HuH-7 (cell line): ENCODE measurements at places on chromosomes 12 and 14.

- DNase-seq = no peak
These were observed 399.8 kb downstream of the RGS6 start for GRCh38 chr14:72332046-72332445.

DNA sequence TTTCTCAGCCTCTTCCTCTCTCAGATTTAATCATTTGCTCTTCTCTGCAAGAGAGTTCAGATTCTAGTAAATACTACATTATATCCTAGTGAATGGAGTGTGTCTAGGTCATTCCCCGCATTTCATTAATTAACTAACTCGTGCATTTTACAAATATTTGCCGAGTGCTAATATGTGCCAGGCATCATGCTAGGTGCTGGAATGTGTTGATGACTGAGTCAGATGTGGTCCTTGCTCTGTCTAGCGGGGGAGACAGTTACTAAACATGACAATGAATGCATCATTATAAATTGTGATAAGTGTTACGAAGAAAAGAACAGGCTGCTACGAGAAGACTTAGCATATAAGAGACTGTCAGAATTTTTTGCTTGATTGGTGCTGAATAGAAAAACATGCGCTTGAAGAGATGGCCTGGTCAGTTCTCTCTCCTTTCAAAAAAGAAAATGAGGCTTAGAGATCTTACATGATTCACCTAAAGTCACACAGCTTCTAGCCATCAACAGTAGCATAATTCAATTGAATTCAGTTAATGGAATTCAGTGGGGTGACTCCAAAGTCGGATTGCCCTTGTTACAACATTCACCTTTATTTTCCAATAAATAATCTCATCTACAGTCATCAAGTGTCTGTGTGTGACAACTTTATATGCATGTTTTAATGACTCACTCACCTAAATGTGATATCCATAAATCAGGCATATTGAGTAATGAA lies 48.7 kb upstream of the MAX start:
- no peak for DNase-seq

DNA sequence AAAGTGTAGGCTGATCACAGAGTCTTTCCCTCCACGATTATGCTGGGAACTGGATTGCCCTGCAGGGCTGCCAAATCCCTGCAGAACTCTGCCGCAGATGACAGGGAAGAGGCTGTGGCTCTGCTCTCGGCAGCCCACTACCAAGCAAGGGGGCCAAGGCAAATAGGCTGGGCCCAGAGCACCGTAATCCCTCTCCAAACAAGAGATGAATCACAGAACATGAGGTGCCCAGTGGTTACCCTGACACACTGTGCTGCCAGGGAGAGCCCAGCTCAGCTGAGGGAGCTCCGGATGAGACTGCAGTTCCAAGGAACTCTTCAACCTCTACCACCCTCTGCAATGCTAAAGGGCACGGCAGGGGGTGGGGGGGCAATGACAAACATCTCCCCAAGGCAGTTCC lies 33.9 kb downstream of the STON2 start:
- DNase-seq = no peak

GRCh38 chr14:106605548-106606448 lies 1079.4 kb downstream of the TMEM121 start:
- no peak for DNase-seq

DNA sequence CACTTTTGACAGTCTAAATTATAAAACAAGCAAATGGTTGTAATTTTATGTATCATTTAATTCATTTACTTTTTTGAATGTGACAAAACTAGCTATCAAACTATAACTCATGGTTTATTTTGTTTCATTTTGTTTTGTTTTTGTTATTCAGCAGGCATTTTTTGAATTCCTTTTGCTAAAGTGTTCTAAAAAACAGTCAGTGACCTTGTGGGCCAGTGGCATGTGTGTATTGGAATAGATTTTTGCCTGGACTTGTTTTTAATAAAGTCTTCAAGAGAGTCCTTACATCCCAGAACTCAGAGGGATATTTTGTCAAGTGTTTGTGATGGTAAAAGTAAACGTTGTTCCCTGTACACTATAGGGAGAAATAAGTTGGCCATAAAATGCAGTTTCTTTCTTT lies 369.7 kb upstream of the SYT1 start:
- DNase-seq = no peak

GRCh38 chr14:54207476-54208462 lies 189.0 kb upstream of the CDKN3 start:
- DNase-seq = no peak

GRCh38 chr12:47318963-47319362 lies 239.2 kb upstream of the AMIGO2 start:
- DNase-seq = no peak

DNA sequence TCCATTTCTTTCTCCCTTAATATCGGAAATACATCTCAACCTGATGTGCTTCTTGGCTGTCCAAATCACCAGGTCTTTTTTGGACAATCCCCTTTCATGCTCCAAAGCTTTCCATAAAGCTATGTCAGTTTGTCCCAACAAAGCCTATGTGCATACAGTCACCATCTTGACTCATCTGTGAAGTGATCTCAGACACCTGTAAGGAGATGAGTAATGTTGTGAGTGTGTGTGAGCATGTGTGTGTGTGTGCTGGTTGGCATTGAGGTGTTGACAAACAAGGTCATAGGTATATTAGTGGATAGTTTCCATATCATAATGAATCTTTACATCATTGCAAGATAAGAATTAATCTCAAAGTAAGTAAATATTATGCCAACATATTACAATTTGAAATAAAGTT lies 1243.3 kb upstream of the SEL1L start:
- DNase-seq = no peak

DNA sequence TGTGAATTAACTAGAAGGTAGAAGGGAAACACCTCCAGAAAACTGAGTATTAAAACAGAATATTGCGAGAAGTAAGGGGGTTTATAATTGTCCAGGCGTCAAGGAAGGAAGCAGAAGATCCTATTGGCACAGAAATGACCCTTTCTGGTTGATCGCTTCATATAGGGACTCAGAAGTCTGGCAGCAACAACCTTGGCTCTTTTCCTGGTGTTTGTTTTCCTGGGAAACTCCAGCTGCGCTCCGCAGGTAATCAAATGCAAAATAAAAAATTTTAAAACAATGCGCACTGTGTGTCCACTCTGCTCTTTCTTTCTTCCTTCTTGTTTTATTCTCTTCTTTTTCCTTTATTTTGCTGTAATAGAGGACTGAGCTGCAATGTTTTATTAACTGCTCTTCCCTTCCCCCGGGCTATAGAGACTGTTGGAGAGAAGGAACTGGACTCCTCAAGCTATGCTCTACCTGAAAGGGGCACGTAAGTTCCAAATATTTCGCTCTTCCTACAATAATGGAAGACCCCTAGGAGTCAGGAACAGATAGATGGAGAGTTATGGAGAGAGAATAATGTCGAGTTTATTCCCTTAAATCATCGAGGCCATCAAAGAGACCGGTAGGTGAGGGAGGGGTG lies 737 bp downstream of the SPX start:
- no peak for DNase-seq

DNA sequence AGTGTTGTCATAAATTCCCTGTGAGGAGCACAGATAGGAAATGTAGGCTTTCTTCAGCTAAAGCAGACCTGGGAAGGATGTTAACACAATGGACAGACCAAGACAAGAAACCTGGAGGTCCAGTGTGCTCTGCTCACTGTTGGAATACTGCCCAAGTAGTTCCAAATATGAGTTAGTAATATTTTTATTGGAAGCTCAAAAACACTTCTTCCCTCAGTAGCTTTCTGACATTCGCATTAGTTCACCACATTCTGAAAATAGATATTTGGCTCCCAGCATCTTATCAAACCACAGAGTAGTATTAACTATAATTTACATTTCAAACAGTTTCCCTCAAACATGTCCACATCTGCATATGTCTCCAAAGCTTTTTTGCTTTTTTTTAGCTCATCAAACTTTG lies 74.8 kb upstream of the PYGL start:
- DNase-seq = no peak

- no peak for DNase-seq
These were observed 7.5 kb upstream of the CISTR start for GRCh38 chr12:53759261-53759660.

DNA sequence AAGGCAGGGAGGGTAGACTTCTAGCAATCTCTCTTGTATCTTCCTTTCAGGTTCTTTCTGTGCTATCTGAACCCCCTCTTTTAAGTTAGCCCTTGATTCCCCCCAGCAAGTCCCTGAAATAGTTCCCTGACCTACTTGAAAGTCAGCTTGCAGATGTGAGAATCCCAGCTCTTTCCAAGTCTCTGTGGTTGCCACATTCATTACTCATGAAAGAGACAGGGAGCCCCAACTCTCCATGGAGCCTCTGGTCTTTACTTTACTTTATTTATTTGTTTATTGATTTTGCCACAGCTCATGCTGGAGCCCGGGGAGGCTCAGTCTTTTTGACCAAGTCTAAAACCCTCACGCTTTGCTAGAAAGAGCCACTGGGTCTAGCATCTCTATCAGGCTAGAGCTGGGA lies 193.6 kb upstream of the FAR2 start:
- DNase-seq = no peak

DNA sequence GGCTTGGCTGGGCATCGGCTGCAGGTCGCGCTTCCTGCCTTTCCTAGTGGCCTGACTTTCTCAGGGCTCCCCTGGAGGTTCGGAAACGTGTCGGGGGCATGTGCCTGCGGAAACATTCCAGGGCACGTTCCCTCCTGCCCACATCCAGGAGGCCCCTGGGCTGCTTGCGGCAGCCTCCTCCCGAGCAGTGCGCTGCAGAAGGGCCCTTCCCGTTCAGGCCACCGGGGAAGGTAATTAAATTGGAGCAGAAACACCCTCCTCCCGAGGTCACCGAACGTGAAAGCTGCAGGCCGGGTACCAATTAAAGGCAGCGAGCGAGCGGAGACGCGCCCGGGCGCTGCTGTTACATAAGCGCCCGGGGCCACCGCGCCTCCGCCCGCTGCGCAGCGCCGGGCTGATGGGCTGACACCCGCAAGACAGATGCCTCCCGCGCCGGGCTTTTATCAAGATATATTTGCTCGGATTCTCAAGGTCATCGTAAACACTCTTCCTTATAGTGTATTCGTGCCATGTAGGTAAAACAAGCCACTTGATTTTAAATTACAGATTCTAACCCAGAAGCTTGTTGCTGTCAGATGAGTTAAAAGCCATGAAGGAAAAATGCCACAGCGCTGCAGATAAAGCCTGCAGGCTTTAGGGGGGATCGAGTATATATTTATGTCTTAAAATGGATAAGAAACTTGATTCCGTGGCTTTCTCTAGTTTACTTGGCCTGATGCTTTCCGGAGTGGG lies 31.4 kb downstream of the SSPN start:
- no peak for DNase-seq

GRCh38 chr12:122860854-122861586 lies 25.8 kb downstream of the HIP1R start:
- DNase-seq = no peak

- DNase-seq = no peak
These were observed 88.7 kb upstream of the RAP1B start for GRCh38 chr12:68521848-68522502.

DNA sequence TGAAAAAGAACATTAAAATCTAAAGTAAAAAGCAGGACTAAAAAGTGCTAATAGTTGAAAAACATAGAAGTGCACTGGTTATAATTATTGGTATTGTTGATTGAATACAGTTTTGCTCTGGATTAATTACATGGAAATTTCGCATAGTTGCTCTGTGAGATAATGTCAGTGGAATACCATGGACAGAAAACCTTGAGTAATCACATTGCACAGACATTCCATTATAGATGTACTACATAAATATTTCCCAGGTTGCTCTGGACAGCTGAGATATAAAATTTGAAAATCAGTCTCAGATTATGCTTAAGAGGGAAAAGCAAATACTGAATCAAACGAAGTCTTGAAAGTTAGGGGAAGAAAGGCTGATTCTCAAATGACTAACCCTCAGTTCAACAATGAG lies 439.3 kb upstream of the FLRT2 start:
- no peak for DNase-seq

- DNase-seq = no peak
These were observed 30.6 kb downstream of the USP15 start for GRCh38 chr12:62290846-62291245.

GRCh38 chr12:115598871-115599811 lies 678.4 kb downstream of the MED13L start:
- peak; percentile 6 for DNase-seq

DNA sequence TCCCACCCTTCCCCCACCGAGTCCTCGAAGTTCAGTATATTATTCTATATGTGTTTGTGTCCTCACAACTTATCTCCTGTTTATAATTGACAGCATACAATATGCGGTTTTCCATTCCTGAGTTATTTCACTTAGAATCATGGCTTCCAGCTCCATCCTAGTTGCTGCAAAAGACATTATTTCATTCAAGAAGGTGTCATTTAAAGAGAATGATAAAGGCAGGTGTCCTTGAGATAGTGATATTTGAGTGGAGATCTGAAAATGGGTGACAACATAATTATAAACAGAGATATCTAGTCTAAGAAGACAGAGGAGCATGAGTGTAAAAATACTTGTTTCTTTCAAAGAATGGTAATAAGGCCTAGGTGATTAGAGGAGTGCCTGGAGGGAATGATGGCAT lies 876.8 kb downstream of the SLC6A15 start:
- no peak for DNase-seq

DNA sequence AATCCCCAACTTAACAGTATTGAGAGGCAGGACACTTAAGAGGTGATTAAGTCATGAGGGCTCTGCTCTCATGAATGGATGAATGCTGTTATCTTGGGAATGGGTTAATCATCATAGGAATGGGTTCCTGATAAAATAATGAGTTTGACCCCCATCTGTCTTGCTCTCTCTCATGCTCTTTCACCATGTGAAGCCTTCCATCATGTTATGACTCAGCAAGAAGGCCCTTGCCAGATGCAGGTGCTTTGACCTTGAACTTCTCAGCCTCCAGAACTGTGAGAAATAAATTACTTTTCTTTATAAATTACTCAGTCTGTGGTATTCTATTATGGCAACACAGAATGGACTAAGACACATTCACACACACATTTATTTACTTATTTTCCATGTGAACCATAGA lies 89.0 kb upstream of the PPM1H start:
- DNase-seq = no peak

DNA sequence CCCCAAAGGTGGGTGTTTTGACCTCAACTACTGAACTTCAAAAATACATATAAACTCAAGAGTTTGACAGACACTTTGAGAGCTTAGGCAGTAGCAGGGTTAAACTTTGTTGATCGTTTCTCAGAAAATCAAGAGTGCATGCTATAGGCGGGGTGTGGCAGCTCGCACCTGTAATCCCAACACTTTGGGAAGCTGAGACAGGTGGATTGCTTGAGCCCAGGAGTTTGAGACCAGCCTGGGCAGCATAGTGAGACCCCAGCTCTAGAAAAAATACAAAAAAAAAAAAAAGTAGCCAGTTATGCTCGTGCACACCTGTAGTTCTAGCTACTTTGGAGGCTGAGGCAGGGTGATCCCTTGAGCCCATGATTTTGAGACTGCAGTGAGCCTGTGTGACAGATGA lies 12.3 kb downstream of the NANOG start:
- no peak for DNase-seq

DNA sequence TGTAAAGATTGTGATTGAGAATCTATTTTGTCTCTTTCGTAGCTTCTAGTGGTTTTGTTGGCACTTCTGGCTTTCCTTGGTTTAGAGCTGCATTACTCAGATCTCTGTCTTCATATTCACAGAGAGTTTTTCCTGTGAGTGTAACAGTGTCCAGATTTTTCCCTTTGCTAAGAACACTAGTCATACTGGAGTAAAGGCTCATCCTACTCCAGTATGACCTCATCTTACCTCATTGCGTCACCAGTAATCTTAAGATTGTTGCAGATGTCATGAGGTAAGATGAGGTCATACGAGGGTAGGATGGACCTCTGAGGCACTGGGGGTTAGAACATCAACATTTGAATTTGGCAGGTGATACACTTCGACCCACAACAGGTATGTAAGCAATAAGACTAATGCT lies 461.2 kb downstream of the FLRT2 start:
- no peak for DNase-seq
